Stimulated activated CD8-positive, alpha-beta memory T cell treated with anti-CD3 and anti-CD28 coated beads, Interleukin-2, amount 100 ng/mL, for 1 hour (primary cell): ENCODE measurements at places on chromosomes 13 and 19.

DNA sequence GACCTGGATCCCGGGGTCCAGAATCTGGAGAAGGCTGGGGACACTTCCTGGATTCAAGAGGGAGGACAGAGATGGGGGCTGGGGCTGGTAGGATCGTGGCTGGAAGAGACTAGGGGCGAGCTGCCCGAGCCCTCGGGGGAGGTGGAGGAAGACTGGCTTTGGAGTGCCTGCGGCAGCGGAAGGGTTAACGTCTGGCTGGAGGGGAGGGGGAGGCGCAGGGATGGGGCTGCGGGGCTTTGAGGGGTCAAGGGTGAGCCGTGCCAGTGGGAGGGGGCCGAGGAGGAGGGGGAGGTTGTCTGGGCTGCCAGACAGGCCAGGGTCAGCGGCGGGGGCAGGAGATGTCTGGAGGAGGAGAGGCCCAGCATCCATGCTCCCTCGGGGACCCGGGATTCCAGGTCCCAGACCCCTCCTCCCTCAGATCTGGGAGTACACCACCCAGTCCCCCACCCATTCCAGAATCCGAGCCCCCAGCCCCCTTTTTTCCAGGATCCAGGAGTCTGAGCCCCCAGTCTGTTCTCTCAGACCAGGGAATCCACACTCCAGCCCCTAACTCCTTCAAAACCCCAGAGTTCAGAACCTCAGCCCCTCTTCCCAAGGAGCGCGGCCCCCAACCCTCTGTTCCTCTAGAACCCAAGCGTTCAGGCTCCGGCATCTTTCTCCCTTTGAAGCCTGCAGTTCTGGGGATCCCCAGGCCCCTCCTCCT, 3.2 kb upstream of the SPACA6 start:
- no peak for DNase-seq

DNA sequence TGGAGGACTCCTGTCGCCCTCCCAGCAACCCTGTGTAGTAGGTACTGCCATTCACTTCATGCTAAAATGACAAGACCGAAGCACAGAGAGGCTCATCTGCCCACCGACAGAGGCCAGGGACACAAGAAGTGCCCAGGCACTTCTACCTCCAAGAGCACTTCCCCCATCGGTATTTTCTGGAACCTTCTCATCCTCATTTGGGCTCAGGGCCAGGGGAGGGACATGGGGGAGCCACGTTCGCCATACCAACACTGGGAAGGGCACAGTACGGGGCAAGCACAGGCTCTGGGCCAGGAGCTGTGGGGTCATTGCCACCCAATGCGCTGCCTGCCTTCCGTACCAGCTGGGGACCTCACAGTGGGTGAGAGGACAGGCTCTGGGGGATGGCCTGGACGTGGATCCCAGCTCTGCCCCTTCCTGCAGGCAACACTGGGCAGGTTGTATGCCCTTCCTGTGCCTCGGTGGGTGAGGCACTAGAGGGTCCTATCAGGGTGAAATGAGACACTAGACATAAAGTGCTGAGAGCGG, 21.3 kb upstream of the CCNP start:
- no peak for DNase-seq

GRCh38 chr19:56367829-56368711, 25.3 kb downstream of the ZNF582 start:
- peak; percentile 52 for DNase-seq

DNA sequence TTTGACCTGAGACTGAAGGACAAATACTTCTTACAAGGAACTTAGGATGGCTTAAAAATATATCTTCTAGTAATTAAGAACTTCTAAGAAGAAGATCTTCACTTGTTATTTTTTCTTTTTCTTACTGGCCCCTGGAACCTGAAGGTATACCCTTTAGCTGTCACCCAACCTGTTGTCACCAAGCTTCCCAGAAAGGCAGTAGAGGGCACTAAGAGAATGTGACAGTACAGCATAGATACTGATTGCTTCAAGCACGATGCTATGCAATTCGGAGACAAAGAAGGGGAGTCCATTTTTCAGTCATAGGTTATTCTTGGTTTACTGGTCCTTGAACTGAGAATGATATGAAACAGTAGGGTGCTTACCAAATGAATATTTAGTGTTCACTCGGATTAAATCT, 208.3 kb upstream of the PCDH9 start:
- no peak for DNase-seq

GRCh38 chr13:48562296-48563066, 29.6 kb upstream of the RCBTB2 start:
- DNase-seq: peak; percentile 43

DNA sequence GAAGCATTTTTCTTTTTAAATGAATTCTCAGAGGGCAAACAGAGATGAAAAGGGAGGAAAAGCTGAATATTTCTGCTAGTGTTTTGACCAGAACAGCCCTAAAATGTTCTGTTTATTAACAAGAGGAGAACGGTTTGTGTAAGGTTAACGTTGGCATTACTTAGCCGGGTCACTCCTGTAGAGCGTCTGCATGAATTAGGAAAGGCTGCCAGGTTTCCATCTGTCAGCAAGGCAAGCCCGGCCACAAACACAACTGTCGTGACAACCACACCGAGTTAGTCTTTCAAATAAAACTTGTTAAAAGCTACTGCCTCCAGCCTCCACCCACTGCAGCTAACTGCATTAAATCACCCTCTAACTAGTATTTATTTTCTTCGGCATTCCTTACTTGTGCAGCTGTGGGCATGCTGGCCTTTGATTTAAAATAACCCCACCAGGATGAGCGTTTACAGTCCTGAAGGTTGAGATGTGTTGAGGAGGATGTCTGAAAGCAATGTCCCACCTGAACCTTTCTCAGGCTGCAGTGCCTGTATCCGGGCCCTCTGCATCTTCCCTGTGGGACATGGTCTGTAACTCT, 527.9 kb downstream of the FGF9 start:
- DNase-seq: no peak

DNA sequence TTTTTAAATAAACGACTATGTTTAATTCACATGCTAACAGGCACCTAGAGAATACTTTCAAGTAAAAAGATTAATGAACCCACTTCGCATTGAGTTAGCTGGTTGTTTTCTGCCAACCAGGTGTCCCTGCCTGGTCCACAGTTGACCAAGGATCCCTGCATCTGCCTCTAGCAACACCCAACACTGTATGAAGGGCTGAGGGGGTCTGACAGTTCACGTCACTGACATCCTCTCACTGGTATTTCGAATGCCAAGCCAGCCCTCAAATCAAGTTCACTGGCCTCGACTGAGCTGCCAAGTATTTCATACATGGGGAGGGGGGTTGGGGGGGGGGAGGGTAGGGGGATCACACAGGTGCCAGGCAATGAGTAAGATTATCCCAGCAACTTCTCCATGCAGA, 25.4 kb downstream of the SLC25A30 start:
- DNase-seq: no peak

- DNase-seq: no peak
Observed at GRCh38 chr13:98525456-98526181, 51.3 kb downstream of the STK24 start.

DNA sequence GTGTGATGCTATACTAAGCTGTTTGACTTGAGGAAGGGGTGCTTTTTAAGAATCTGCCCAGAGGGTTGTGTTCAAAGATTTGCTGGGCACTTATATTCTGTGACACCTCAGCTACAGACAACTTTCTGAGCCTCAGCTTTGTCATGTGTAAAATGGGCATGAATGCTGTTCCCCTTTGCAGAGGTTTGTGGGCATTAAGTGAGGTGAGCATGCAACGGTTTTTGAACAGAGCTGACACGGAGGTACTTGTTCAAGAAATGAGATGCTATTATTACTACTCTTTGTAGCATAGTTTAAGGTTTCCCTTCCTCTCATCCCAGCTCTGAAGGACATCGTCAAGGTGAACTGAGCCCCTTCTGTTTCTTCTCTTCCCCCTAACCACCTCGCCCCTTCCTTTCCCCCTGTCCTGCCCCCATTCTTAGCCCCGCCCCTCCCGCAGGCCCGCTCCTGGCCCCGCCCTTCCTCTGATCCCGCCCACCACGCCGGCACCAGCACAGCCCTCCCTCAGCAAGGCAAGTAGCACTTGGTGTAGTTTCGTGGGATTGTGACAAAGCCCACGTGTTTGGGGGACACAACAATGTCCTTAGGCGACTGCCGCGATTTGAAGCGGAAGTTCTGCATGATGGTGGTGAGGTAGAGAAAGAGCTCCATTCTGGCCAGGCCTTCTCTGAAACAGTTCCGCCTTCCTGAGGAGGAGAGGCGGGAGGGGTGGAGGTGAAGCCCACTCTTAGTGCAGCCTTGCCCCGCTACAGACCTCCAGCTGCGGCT, 26.1 kb upstream of the CYP2A7 start:
- peak; percentile 48 for DNase-seq
